ENCODE measurements at places on chromosomes 12 and 14.

DNA sequence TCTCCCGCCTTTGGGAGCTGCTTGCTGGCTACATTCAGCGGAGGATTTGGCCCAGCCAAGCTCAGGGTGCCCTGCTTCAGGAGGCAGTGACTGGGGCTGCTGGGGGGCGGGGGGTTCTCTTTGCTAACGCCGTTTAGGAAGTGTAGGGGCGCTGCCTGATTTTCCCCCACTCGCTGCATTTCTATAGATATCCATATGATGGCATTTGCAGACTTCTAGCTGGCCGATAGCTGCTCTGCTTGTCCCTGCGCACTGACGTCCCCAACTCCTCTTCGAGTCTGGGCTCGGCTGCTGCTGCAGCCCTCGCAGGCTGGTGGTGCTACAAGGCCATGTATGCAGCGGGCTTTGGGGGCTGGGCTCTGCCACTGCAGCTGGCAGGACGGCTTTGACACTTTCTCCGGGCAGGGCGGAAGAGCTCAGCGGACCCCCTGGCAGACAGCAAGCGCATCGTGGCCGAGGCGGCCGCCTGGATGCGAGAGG is 3.1 kb downstream of the LRFN5 start:
- no peak for DNase-seq

DNA sequence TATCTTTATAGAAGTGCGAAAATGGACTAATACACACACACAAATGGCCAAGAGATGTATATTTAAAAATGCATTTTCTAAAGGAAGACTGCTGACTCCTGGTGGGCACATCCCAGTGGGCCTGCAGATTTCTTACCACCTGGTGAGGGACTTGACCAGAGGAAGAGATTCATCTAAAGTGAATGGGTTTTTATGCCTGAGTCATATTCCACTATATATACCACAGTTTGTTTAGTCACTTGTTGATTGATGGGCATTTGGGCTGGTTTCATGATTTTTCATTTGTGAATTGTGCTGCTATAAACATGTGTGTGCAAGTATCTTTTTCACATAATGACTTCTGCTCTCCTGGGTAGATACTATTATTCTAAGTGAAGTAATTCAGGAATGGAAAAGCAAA is 277.3 kb downstream of the SLC16A7 start:
- no peak for DNase-seq

DNA sequence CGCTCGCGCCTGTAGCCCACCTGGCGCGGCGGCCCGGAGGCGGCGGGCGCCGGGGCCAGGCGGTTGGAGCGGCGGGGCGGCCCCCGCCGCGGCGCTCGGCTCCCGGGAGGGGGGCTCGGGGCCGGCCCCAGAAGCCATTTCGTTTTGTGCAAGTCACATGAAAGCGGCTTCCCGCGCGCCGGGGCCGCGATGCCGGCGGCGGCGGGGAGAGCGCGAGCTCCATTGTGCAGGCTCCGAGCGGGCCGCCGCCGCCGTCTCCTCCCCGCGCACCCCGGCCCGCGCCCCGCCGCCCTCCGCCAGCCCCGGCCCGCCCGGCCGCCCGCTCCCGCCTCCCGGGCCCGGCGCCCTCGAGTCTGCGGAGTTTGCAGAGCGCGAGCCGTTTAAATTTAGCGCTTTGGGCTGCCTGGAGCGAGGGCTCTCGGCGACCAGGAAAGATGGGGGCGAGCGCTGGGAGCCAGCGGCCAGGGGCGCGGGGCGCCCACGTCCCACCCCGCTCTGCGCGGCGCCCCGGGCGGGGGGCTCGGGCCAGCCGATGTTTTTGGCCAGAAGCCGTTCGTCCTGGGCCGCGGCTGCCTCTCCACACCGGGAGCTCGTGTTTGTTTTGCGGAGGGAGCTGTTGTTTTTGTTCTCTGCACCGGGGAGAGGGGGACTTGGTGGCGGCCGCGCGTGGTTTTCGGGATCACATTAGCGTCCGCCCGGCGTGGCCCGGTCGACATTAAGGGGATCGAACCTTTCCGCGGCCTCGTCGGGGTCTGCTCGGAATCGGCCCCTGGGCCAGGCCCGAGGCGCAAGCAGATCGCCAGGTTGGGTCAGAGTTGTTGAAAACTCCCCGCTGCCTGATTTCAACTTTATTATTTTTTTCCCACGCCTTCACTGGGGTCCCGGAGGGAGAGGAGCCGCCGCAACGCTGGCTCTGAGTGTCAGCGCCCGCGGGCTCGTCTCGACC is 982 bp downstream of the BCL7A start:
- peak; percentile 71 for DNase-seq

DNA sequence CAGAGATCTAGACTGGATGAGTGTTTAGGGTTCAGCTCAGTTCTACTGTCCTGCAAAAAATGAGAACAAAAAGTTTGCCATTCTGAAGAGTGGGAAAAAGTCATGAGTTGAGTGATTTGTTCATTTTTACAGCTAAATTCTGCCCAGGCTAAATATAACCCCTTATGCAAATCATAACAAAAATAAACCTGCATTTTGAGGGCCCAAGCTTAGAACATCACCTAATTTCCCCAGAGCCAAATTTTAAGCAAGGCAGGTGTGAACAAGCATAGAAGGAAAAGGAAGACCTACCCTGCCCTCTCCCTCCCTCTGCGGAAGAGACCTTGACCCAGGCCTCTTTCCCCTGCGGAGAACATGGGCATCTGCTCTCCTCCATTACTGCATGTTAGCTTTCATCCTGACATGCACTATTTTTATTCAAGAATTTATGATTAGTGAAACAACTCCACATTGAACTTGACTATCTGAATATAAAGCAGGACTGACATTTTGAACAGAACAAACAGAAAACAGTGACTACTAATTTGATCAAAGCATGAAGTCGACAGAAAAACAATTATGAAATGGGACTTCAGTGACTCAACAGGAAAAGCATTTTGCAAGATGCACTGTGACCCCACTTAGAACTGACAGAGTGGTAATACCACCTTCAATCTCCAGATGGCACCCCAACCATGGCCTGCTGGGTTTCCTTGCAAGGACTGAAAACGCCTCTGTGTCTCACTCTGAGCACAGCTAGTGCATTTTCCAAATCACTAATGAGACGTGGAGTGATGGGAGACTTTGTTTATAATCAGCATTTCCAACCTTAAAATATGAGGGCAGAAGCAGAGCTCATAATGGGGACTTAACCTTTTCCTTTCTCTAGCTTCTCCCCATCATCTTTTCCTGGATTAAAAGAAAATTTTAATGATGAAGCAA is 30.9 kb upstream of the SELPLG start:
- DNase-seq, result peak; percentile 89

DNA sequence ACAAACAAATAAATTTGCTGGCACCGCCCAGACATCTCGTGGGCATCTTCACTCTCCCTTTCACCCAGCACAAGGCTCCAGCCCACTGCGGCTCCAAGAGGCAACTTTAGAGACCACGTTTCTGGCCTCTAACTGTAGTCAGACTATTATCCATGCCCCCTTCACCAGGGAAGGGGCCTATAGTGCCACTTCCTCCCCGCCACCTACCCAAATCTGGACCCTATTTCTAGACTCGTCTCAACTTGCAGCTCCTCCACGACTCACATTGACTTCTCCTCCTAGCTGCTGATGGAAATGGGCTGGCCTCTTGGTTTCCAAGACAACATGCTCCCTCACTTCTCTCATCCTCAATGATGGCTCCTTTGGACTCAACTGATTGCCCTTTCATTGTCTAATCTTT is 12.3 kb downstream of the KRT1 start:
- no peak for DNase-seq

- DNase-seq, result no peak
Measured at GRCh38 chr14:33617154-33617553, 333.7 kb downstream of the EGLN3 start.

- peak; percentile 71 for DNase-seq
Measured at GRCh38 chr12:6963016-6963731, 7.3 kb downstream of the PHB2 start.

GRCh38 chr12:52193991-52194390 is 2.2 kb upstream of the KRT80 start:
- DNase-seq, result no peak

DNA sequence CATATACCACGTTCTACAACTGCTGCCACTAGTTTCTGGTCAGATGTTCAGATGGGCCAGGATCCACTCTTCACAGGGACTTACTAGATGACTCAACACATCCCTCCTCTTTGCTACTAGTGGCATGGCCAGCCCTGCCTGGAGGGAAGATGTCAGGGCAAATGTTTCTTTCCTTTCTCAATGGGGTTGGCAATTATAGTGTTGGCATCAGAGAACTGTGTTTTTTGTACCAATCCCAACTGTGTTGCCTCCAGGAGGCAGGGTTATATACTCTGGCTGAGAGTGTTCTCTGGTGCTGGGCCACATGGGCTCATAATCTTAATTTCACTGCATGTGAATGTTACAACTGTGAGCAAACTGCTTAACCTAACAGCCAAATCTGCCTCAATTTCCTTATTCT is 69.9 kb upstream of the AVPR1A start:
- no peak for DNase-seq

- DNase-seq, result no peak
Measured at GRCh38 chr12:43893670-43894069, 57.8 kb downstream of the TMEM117 start.

DNA sequence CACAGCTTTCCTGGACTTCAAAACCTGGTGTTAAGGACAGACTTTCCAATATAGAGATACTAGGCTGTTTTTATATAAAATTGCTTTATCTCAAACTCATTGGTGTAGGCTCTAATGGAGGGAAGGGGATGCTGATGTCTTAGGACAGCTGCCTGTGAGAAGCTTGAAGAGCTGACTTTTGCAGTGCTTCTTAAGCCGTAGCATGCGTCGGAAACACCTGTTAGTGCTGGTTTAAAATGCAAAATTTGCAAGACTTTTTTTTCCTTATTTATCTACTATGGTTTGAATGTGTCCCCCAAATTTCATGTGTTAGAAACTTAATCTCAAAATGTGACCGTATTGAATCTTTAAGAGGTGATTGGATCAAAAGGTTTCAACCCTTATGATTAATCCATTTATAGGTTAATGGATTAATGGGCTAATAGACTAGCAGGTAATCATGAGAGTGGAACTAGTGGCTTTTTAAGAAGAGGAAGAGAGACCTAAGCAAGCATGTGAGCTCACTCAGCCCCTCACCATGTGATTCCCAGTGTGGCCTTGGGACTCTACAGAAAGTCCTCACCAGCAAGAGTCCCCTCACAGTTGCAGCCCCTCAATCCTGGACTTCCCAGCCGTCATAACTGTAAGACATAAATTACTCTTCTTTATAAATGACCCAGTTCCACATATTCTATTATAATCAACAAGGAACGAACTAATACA is 60.9 kb upstream of the FUT8 start:
- no peak for DNase-seq

GRCh38 chr12:105226219-105226618 is 9.8 kb downstream of the APPL2 start:
- DNase-seq, result no peak

DNA sequence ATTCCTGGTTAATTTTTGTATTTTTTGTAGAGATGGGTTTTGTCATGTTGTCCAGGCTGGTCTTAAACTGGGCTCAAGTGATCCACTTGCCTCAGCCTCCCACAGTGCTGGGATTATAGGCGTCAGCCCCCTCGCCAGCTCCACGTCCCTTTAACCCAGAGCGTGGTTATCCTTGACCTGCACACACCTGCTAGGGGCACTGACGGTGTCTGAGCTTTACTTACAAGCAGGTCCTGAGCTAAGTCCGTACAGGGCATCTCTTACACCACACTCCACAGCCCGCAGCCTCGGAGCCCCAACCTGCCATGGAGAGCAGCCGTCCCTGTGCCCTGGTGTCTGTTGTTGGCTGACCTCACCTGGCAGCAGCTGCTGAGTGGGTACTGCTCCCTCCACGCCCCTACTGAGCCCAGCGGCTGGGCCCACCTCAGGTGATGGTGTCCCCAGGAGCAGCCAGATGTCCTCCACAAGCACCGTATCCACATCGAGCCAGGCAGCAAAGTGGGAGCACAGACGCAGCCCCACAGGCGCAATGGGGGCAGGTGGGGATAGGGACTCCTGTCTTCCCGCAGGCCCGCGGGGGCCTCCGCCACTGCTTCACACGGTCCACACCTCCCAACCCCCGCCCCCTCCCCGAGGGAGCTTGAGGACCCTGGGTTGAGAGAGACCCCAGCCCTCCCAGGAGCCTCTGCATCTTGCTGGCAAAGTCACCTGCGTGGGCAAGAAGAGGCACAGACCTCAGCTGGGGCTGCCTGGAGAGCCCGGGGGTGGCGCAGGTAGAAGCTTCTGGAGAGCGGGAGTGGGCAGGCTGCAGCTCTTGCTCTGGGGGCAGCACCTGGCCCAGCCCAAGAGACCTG is 325.4 kb upstream of the SFSWAP start:
- no peak for DNase-seq

Measured in activated CD8-positive, alpha-beta memory T cell treated with anti-CD3 and anti-CD28 coated beads for 24 hours (primary cell).